ENCODE measurements at places on chromosomes 2 and 18.
A peak's percentile ranks its signal among the peaks of the same experiment; 100 is the strongest.

DNA sequence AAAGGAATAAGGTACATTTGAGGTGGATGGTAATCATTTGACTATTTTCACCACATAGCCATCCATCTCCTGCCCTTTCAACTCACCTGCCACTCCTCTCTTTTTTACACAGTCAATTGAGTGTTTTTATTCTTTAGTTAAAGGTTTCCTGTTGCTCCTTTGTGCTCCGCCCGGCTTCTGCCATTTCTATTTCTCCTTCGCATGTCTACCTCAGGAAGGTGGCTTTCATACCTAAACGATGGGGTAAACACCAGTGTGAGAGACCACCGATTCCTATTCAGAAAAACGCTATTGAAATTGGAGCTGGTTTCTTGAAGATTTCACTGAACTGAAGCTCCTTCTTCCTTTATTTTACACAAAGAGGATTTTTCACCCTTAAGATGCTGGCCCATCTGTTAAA lies 1628.0 kb upstream of the PIK3C3 start:
- DNase-seq = no peak

- DNase-seq = no peak
These were observed 180.9 kb downstream of the ZBTB7C start for GRCh38 chr18:48228301-48228715.

DNA sequence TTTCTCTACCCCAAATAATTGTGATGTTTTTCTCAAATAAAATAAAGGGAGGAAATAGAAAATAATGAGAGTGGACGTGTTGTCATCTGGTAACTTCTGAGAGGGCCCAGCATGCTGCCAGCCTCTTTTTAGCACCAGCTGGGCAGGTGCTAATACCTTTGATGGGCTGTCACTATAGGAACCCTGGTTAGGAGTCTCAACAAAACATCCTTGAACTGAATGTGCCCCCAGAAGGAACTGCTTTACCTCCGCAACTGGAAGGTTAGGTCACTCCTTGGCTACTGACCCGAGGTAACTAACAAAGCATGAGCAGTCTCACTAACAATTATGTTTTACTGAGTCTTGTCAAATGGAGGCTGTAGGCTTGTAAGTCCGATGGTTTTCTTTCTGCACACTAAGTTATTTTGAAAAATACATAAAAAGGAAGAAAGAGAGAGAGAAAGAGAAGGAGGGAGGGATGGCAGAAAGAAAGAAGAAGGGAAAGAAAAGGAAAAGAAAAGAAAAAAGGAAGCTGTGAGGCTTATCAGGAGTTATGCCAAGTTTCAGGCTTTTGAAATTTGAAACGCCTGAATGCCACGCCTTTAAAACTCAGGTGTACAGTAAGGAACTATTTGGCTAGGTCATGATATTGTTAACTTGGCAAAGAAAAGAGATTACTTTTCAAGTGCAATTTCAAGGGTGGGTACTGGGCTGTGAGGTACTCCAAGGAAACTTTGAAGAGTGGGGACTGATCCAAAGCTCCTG lies 91.0 kb downstream of the TGIF1 start:
- DNase-seq = no peak

DNA sequence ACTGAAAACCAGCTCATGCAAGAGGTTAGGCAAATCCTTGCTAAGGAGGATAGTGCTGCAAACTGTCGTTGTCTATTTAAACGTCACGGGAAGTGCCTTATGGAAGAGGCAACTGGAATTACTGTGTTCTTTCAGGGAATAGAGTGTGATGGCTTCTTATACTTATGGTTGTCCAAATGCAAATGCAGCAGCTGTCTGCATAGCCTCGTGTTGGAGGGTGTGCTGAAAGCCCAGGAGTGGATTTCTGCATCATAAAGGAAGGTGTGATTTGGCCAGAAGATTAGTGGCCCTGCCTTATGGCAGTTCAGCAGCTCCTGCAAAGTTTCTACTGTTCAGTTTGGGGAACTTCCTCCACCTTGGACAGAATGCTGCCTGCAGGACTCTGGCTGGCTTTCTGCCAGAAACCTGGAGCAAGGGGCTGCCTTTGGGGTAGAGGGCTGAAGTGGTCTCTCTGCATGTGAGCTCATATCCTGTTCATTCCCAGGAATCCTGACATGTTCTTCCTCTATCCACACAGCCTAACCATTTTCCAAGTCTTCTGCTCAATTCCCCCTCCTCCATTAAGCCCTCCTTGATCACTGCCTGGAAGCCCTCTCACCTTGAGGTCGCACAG lies 321.2 kb upstream of the CXCR4 start:
- DNase-seq = no peak

- no peak for DNase-seq
These were observed 243.3 kb downstream of the TSN start for GRCh38 chr2:121998751-121999150.

- no peak for DNase-seq
These were observed 95.1 kb downstream of the ZFP36L2 start for GRCh38 chr2:43131051-43131889.

GRCh38 chr18:60047556-60047955 lies 147.8 kb downstream of the PMAIP1 start:
- no peak for DNase-seq

DNA sequence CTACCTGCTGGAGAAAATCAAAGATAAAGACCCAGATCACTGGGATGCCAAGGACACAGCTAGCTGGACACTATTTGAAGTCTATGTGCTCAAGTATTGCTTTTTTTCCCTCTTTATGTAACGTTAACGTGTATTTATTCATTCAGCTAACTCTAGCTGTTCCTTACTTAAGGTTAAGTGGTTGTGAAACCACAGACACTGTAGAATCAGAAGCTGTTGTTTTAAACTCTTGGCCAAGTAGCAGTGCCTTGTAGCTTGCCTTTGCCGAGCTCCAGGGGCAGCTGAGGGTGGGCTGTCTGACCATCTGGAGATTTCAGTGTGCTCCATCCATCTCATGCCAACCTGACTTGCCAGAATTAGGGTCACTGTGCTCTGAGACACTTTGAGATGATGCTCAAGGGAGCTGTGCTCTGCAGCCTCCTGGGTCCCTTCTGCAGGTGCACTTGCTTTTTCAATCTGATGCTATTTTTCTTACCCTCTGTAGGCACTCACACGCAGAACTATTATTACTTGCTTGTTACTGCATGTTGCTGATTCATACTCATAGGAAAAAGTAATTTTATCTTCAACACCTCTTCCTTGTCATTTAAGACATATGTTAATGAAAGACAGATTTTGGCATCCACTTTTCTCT lies 116.2 kb downstream of the METTL8 start:
- no peak for DNase-seq

DNA sequence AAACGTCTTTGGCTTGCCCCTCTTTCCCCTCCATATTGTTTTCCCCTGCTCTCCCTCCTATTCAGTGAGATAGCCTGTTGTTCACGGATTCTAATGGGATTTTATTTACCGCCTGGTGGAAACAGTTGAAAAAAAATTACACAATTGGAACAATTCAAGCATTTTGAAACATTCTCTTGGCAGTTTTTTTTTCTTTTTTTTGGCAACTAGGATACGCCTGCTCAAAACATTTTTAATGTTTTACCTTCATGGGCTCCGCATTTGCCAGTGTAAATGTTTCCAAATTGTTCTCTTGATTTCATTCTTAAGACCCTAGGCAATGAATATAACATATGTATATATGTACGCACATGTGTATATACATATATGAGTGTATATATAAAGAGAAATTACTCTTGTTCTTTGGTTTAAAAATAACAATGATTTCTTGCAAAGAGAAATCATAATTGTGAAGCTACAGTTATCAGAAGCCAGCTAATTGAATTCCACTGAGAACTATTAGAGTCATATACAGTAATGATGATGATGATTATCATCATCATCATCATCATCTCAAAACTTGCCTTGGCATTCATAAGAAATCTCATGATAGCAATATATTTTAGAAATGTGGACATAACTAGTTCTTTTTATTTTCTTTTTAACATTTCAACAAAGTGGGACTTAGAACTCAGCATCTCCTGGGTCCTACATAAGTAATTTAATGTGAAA lies 146.7 kb downstream of the LTBP1 start:
- no peak for DNase-seq

DNA sequence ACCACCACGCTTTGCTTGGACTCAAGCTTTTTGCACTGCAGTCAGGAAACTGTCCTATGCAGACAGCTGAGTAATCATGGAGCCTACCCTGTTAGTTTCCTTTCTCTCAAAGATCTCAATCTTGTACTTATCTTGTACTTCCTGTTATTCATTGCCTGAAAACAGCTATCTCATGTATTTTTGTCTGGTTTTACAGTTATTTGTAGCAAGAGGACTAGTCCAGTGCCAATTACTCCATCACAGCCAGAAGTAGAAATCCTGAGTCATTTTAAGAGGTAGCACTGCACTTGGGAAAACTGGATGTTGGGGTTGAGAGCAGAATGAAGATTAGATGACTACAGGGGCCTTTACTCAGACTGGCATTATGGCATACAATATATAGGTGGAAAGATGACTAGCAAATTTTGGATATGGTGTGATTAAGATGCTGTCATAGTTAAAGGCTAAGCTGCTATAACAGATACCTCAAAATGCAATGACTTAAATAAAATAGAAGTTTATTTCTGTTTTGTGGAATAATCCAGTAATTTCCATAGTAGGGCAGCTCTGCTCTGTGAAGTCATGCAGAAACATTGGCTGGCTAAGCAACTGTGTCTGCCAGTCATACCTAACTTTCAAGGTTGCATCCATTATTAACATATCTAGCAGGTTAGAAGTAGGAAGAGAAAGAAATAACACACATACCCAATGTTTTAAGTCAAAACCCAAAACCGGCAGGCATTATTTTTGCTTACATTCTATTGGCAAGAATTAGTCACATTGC lies 21.1 kb upstream of the CHMP3 start:
- DNase-seq = no peak

DNA sequence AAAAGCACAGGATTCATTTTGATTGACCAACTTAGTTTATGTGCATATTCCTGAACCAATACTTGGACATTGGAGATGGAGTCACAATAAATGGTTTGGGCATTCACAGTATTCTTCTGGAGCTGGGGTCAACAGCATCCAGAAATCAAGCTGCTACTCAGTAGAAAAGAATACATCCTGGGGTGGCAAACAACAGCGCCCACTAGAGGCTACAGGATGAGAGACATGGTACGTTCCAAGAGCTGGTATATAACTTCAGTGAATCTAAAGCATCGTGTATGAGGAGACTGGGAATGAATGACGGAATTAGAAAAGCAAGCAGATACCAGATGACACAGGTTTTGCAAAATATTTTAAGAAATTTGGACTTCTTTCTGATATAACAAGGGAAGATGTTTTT lies 142.9 kb upstream of the FIGN start:
- DNase-seq = no peak

- DNase-seq = no peak
These were observed 401.9 kb downstream of the LNPK start for GRCh38 chr2:175599966-175600831.

DNA sequence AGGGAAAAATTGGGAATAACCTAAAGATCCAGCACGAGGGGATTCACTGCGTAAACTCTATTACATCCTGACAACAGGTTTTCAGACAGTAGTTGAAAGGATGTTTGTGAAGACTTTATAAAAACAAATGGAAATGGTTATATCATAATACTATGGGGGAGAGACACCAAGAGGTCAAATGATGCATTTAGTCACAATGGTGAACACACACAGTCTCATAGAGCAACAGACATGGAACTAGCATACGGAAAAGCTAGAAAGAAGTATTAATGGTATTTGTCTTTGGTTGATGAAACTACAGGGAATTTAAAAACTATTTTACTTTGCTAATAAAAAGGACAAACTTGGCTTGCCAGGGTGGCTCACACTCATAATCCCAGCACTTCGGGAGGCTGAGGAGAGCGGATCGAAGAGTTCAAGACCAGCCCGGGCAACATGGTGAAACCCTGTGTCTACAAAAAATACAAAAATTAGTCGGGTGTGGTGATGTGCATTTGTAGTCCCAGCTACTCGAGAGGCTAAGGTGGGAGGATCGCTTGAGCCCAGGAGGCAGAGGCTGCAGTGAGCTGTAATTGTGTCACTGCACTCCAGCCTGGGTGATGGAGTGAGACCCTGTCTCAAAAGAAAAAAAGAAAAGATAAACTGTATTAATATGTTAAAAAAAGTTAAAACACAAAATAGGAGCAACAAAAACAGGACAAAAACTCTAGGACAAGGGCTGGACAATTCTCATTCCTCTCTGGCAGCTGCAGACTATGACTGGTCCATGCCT lies 94.8 kb downstream of the MYCN start:
- DNase-seq = no peak

DNA sequence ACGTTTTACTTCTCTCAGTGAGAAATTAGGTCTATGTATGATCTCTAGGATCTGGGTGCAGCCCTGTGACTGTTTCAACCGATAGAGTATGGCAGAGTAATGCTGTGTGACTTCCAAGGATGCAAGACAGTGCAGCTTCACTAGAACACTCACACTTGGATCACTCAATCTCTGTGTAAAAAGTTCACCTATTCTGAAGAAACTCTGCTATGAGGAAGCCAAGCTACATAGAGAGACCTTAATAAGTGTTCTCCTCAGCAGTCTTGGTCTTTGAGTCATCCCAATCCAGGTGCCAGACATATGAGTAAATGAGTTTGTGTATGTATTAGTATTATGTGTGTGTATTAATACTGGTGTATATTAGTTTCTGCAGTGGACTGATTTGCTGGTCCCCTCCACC lies 335.0 kb downstream of the NR4A2 start:
- DNase-seq = no peak

GRCh38 chr2:49210191-49210590 lies 55.9 kb upstream of the FSHR start:
- no peak for DNase-seq

- DNase-seq = no peak
These were observed 127.7 kb downstream of the CAPN13 start for GRCh38 chr2:30679426-30680088.

- DNase-seq = peak; percentile 7
These were observed 56.5 kb upstream of the CREB1 start for GRCh38 chr2:207473049-207473930.

- DNase-seq = no peak
These were observed 447.3 kb downstream of the XIRP2 start for GRCh38 chr2:167335541-167335992.

GRCh38 chr2:204510709-204511420 lies 34.4 kb upstream of the PARD3B start:
- no peak for DNase-seq

DNA sequence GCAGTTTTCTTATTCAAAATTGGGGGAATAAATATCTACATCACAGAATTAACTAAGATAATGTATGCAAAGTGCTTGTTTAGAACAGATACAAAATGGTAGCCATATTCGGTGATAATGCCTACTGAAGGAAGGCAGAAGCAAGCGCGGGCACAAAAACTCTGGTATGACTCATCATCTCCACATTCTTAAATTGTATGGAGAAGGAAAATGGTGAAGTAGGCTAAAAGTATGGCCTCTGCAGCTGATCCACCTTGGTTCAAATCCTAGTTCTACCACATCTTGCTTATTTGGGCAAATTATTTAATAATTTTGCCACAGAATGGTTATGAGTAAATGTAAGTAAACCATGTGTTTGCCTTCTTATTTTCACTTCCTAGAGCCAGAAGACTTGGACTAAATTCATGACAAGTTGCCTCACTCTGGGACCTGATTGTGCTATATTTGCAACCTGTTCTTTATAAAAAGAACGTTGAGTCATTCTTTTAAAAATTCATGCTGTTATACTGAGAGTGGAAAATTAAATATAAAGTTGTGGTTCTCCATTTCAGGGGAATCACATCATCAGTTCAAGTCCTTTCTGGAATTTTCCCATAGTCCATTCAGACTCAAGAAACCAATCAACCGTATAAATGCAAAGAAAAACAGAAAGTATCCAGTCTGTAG lies 9.0 kb upstream of the CDK15 start:
- no peak for DNase-seq
